ENCODE measurements at places on chromosomes 13 and 19. TPM values are rescaled to one million over a fixed set of nuclear protein-coding genes. Genes with fewer than 3 reads are reported as not detected.
A peak's percentile ranks its signal among the peaks of the same experiment; 100 is the strongest.

DNA sequence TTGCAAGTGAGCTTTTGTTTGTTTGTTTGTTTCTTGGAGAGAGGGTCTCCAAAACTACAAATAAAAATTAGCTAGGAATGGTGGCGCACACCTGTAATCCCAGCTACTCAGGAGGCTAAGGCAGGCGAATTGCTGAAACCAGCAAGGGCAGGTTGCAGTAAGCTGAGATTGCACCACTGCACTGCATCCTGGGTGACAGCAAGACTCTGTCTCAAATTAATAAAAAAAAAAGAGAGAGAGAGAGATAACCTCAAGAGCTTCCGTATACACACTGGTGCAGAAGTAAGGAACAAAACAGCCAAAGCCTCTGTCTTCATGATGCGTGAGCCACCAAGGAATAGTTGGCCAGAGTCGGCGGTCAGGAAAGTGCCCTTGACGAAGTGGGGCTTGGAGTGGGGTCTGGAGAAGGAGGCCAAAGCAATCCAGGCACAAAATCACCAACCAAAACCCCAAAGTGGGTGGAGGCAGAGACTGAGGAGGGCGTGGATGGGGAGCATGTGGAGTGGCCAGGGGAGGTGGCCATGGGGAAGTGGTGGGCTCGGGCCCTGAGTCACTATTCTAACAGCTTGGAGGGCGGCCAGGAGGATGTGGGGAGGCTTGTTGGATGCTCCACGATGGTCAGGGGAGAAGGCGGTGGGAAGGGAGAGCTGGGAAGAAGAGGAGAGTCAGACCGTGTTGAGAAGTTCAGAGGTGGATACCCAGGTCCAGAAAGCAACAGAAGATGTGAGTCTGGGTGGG, 21.2 kb upstream of the TOMM40 start:
- DNase-seq = no peak

DNA sequence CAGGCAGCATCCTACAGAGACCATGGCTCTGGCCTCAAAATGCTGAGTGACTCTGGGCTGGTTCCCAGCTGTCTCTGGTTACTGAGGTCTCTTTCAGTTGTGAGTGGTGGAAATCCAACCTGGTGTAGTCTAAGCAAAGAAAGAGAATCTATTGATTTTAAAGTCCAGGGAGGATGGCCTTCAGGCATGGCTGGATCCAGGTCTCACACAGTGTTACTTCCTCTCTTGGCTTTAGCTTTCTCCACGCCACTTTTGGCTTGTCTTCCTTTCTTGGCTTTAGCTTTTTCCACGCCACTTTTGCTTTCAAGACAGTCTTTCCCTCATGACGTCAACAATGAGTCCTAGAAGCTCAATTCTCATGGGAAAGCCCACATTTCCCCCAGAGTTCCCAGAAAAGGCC, 4.1 kb downstream of the CYP4F3 start:
- DNase-seq = no peak

DNA sequence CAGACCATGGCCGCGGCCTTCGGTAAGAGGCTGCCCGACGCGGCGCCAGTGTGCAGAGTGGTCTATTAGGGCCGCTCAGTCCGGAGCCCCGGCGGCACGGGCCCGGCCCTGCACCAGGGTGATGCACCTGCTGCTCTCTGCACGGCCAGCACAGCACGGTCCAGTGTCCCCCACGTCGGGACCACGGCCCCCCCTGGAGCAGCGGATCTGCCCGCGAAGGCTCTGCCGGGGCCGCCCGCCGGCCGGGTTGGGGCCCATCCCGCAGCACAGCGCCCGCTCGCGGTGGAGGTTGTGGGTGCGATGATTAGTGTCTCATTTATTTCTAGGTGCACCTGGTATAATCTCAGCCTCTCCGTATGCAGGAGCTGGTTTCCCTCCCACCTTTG, 7.9 kb downstream of the PTBP1 start:
- DNase-seq = no peak

DNA sequence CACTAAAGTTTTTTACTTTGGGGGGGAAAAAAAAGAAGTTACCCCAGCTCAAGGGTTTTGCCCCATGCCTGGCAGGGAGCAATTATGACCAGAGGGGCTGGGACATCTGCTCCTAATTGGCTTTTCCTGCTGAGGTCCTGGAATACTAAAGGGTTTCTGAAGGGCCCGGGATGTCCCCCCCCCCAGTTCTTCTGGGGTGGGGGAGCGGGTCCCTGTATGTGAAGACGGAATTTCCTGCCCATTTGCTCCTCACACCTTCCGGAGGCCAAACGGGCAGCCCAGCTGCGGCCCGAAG, 1.1 kb upstream of the DLL3 start:
- DNase-seq = no peak

GRCh38 chr19:58227964-58228584, 640 bp upstream of the ZNF544 start:
- DNase-seq = no peak

DNA sequence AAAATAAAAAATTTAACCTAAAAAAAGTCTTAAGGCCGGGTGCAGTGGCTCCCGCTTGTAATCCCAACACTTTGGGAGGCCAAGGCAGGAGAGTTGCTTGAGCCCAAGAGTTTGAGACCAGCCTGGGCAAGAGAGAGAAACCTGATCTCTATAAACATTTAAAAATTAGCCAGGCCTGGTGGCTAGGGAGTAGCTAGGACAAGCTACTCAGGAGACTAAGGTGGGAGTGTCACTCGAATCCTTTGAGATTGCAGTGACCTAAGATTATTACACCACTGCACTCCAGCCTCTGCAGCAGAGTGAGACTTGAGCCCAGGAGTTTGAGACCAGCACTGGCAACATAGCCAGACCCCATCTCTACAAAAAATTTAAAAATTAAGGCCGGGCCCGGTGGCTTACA, 1.1 kb downstream of the CCDC97 start:
- DNase-seq = no peak

GRCh38 chr13:74466864-74467263, 332.7 kb upstream of the KLF12 start:
- no peak for DNase-seq

GRCh38 chr19:35869327-35870123, 1.2 kb downstream of the APLP1 start:
- DNase-seq = peak; percentile 21

GRCh38 chr13:93254775-93255174, 28.2 kb downstream of the GPC6 start:
- DNase-seq = no peak

DNA sequence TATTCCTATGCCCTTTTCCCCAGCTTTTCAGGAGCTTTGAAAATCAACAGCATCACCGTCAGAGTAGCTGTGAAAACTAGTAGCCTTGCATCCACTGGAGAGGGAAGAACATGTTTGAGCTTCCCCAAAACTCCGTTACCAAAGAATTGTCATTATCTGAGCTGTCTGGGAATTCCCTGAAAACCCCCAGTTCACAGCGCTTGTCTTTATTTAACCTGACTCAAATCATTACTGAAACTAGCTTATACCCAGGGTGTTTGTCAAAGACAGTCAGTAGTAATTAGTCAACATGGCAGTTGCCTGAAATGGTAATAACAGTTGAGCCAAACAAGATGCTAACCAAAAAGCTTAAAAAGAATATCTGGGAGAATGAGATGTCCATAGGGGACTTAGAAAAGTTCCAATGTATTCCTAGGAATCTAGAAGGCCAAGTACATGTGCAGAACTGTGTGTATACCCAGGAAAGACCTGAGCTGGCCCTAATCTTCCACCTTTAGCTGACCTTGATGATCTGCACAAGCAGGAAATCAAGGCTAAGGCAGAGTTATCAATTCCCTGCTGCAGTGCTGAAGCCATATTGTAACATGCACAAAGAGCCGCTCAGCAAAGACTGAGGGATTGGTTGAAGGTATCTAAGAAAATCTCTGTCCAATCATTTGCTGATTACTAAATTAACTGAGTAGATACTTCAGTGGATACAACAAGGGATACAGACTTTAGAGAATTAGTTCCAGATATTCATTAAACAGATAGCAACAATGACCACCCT, 130.8 kb downstream of the KL start:
- DNase-seq = no peak

DNA sequence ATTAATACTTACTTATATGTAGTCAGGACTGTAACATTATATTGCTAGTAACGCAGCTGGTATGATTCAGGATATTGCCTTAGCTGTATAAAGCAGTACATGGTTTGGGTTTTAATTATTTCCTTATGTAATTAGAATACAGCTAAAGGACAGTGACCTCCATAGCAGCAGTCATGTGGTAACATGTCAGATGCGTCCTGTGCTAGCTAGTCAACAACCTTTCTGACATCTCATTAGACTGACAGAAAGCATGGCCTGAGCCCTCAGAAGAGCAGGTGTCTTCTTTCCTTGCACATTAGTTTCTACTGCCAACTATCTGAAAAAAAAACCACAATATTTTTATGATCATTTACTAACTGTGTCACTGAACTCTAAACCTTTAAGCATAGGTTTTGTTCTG, 122.2 kb downstream of the MAB21L1 start:
- no peak for DNase-seq

GRCh38 chr13:66200555-66200954, 1029.6 kb downstream of the PCDH9 start:
- DNase-seq = no peak

NECTIN2 gene
- 29.8 TPM for polyA plus RNA-seq

PRRG2 gene
- polyA plus RNA-seq = 5.3 TPM
